Activated CD4-positive, CD25-positive, alpha-beta regulatory T cell (primary cell): ENCODE measurements at places on chromosomes 2 and 18.

- peak; percentile 21 for DNase-seq
Measured at GRCh38 chr18:46250084-46250811, 146.1 kb downstream of the HAUS1 start.

DNA sequence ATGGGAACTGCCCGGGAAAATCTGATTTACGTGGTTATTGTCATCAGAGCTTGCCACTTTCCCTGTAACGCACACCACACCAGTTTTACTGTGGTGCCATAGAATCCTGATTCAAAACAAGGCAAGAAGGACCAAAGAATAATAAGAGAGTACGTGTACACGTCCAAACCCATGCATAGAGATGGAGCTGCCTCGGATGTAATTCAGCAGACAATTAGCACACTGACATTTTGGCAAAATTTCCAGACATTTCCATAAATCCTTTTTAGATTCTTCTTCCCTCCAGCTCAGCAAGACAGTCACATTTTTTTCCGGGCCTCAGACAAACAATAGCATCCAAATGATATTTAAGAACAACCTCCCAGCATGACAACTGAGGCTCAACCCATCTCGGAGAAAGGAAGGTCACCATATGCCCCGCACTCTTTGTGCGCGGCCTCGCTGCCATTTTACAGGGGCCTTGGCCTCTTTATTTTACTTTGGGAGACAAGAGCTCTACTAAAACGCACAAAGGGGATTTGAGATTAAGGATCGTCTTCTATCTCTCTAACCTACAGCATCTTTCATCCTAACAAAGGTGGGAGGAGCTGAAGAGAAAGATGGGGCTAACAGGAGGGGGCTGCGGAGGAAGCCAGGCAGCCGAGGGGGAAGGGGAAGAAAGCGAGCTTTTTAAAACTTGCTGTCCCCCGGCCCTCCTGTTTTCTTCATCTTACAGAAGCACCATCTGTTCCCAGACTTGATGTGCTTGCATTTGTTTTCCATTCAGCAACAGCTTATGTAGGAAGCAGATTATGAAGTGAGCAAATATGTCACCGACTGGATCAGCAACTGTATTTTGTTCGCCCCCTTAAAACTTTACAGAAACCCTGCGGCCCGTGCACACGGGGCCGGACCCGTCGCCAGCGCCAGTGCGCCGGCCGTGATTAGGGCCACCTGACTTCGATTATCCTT lies 61.0 kb downstream of the CDCA7 start:
- DNase-seq: no peak

GRCh38 chr2:150484006-150484405 lies 3.5 kb downstream of the RND3 start:
- no peak for DNase-seq

DNA sequence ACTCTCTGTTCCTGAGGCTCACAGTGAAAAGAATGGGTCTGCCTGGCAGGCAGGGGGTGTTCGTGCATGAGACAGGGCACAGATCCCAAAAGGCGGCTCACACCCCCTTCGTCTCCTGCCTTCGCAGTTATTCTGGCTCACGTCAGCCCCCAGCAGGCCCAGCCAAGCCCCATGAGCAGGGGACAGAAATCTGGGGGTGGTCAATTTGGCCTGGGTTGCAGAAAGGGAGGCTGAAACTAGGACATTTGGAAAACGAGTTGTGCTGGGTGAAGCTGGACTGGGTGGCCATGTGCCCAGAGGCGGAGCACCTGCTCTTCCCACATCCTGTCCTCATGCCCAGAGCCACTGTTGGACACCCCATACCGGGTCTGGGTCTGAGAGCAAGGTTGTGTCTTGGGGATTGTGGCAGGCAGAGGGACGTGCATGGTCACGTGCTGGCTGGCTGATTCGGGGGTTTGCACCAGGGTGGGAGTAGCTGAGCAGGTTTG lies 99.0 kb upstream of the MCFD2 start:
- no peak for DNase-seq

GRCh38 chr2:62604336-62604735 lies 98.3 kb upstream of the TMEM17 start:
- no peak for DNase-seq

- no peak for DNase-seq
Measured at GRCh38 chr2:69335311-69335710, 51.7 kb downstream of the GFPT1 start.

GRCh38 chr2:230972046-230972445 lies 23.9 kb upstream of the SPATA3 start:
- no peak for DNase-seq

- no peak for DNase-seq
Measured at GRCh38 chr2:240216167-240216566, 75.7 kb upstream of the OTOS start.

DNA sequence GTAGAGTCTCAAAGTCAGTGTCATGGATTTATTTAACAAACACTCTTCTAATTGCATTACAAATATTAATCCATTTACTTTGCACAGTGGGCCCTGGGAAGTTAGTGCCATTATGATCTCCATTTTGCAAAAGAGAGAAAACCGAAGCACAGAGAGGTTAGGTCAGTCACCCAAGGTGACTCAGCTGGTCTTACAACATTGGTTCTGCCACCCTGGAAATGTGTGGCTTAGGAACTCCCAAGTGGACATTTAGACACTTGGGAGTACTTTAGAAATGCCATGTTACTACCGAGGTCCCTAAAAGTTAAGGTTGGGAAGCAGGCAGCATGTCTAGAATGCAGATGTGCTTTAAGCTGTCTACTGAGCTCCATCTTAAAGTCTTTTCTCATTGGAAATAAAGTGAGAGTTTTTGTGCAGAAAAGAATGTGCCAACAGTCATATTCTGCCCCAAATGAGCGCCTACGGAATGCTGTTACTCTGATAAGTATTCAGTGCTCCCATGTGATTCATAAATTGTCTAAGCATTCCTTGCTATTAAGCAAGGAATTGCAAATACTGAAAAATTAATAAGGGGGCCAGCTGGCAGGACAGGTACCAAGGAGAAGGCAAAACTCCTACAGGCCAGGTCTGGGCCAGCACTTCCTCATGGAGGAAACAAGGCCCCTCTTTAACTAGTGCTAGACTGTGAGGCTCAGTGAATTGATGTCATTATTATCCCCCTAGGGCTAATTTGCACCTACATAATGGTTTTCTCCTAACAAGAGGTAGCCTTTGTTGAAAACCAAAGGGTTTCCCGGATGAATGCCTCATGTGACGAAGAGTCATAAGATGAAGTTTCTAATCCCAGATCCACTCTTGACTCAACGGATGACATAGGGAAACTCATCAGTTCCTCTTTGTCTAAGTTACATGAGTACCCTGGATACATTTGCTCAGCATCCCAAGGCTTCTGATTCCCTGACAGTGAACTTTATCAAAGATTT lies 16.3 kb downstream of the NRP2 start:
- DNase-seq: no peak

- DNase-seq: peak; percentile 34
Measured at GRCh38 chr2:113890253-113891235, 655 bp downstream of the ACTR3 start.
